Cortex of kidney (tissue), 1 donor: ENCODE measurements at places on chromosomes 7 and 10.

GRCh38 chr10:91925022-91925320, 1.4 kb downstream of the BTAF1 start:
- DNase-seq: no peak

DNA sequence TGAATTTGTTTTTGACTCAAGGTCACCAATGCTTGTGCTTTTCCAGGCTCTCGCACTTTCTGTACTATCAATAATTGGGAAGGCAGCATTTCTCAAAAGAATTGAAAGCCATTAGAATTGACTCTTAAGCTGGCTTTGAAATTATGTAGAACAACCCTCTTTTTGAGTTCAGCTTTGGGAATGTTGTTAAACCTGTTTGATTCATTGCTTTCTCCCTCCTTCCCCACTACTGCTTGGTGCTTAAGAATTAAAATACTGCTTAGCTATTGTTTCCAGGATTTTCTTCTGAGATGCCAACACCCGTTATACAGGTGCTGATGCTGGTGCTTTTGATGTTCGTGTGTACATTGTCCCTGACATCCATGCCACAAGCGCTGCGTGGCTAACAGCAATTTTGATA, 15.5 kb upstream of the FZD8 start:
- DNase-seq: no peak

DNA sequence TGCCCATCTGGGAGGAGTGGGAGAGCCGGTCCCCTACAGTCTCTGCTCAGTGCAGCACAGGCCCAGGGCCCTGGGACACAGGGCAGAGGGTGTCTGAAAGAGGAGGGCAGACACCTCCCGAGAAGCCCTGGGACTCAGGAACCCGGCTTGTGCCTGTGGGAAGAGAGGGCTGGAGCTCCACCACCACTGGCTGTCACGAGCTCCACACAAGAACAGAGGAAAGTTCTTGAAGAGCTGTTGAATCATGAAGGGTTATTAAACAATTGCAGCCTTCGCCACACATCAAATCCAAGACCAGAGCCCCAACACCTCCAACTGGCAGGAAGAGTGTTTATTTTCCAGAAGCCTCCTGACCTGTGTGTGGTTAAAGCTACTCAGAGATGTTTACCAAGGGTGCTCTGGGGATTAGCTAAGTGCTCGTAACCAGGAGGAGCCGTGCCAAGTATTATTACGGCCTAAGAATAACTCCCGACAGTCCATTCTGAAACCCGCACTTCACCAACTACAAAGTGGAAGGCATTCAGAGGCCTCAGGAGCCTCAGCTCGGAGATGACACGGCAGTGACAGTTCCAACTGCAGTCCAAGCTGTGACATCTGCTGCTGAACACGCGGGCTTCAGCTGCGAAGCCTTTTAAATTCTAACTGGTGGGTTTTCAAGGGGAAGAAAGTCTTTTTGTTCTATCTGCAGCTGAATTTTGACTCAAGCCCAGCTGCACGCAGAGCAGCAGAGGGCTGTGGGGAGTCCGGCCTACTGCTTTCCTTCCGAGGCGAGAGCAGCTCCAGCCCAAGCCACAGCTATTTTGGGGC, 75.1 kb downstream of the MAD1L1 start:
- DNase-seq: no peak

- DNase-seq: no peak
These were observed 111.2 kb downstream of the SAMD9 start for GRCh38 chr7:93006480-93007095.

DNA sequence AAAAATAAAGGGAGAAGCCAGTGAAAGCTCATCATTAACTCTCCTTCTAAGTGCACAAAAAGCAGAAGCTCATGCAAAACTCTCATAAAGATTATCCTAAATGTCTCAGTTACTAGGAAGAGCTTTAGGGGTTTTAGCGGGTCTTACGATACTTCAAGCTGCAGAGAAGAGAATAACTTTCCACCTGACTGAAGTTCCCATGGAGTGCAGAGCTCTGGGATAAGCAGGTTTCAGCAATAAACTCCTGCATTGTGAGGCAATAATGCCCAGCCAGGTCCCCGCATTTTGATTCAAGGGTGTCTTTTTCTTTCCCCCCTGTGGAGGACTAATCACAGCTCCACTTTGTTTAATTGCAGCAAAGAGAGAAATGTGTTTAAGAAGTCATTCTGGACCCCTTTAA, 241.9 kb upstream of the SP8 start:
- DNase-seq: no peak

- DNase-seq: no peak
These were observed 448.7 kb upstream of the POM121L12 start for GRCh38 chr7:52586704-52587103.

DNA sequence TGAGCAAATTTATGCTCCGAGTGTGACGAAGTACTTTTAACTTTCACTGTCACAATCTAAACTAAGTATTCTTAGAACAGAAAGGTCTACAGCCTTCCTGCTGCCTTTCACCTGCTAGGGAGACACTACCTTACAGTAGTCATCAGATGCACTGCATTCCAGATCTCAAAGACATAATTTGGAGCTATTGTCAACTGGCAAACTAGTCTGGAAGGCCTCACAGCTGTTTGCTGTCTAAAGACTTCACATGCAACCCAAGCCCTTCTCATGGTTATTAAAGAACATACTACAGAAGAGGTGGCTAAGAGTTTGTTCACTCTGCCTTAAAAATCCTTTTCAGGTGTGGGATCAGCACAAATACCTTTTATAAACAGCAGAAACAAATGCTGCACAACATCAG, 91.8 kb upstream of the KCNIP2 start:
- DNase-seq: no peak

DNA sequence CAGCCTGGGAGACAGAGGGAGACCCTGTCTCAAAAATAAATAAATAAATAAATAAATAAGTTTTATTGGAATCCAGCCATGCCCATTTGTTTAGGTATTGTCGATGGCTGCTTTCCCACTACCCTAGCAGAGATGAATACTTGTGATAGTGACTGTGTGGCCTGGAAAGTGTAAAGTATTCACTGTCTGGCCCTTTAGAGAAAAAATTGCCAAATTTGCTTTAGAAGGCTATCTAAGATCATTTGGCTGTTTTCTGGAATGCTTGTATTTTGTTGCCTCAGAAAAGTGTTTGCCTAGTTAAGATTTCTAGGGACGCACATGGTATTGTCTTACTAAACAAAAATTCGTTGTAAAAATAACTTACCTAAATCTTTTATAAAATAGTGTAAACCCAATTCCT, 35.4 kb downstream of the CHN2 start:
- no peak for DNase-seq
